Activated CD8-positive, alpha-beta memory T cell treated with anti-CD3 and anti-CD28 coated beads, Interleukin-2, amount 10 ng/mL, durations not matched to agents 7 days and 5 days (primary cell): ENCODE measurements at places on chromosomes 4 and X. TPM values are rescaled to one million over a fixed set of nuclear protein-coding genes. Genes with fewer than 3 reads are reported as not detected.

DNA sequence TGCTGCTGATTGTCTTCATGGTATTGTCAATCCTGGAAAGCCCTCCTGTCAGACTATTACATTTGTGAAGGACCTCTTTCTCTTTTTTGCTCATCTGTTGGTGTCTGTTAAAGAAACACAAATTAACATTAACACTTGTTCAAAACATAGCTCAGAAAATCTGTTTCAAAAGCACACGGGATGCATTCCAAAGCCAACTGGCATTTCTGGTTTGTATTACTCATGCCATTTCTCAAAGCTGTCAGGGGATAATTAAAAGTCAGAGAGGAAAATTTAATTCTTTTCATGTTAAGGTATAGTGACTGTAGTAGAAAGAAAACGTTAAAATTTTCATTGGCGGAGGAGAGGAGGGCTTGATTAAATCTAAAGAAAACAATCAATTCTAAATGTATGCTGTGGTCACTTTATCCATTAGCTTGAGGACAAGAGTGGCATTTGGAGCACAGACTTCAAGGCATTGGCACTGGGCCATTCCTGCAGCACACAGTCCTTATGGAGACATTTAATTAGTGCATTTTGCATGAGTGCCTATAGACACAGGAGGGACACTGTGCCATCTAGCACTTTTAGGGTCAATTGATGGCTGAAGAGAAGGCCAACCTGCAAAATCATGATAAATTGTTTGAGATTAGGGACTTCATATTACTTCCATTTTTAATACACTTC lies 21.2 kb upstream of the GLRA2 start:
- H3K4me3 ChIP-seq = no peak overlapping the region
- H3K27ac ChIP-seq = no peak overlapping the region
- H3K36me3 ChIP-seq = no peaks in the 10 kb centered on the region
- H3K27me3 ChIP-seq = no peaks in the 10 kb centered on the region
- no peak for DNase-seq

GRCh38 chr4:81632581-81633299 lies 161.0 kb upstream of the RASGEF1B start:
- peaks cover 5% of the 10 kb centered on the region for H3K4me1 ChIP-seq

GRCh38 chrX:129777218-129778030 lies 2.3 kb upstream of the SASH3 start:
- peaks cover 27% of the 10 kb centered on the region for H3K36me3 ChIP-seq
- H3K4me3 ChIP-seq = peak overlapping the region; percentile 68
- peaks cover 60% of the 10 kb centered on the region for H3K4me1 ChIP-seq
- peak; percentile 86 for DNase-seq
- no peaks in the 10 kb centered on the region for H3K27me3 ChIP-seq

- H3K27me3 ChIP-seq = peaks cover 28% of the 10 kb centered on the region
- H3K27ac ChIP-seq = no peak overlapping the region
- peaks cover 1% of the 10 kb centered on the region for H3K4me1 ChIP-seq
Measured at GRCh38 chr4:53478671-53479456, 101.4 kb downstream of the FIP1L1 start.

DNA sequence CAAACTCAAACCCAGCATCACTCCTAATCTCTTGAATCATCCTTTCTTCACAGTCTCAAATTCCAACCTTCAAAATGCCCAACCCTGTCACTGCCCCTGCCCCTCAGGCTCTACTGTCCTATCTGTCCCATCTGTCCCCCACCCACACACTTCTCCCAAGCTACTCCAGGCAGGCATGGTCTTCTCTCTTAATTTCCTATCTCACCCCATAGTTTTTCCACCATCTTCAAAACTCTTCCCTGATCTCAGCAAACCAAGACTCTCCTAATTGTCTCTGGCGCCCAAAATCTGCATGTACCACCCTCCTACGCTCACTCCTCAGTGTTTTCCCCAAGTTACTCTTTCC lies 644 bp downstream of the LAMP2 start:
- no peak for DNase-seq
- no peaks in the 10 kb centered on the region for H3K27me3 ChIP-seq
- peak overlapping the region; percentile 88 for H3K27ac ChIP-seq
- H3K36me3 ChIP-seq = peaks cover 7% of the 10 kb centered on the region

DNA sequence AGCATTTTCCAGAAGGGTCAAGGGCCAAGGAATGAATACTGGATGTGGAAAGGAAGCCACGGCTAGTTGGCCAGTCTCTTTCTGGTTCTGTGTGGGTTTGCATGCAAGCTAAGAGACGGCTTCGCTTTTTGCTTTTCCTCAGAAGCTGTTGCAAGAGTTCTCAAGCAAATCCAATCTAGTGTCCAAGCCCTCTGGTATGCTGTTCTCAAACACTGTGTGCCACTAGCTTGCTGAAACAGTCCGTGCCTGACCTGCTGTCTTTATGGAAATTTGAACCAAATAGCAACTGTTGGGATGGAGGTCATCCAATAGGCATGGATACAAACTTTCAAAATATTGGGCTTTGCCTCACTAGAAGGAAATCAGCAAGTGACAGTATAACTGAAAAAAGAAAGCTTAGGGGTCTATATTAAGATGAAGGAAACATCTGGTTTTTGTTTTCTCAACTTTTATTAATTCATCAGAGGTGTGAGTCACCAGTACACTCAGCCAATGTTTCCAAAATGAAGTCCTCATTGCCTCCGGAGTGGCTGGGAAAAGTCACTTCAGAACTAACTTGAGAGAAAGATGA lies 70.5 kb downstream of the SLC9A6 start:
- DNase-seq = no peak
- no peaks in the 10 kb centered on the region for H3K27me3 ChIP-seq
- no peak overlapping the region for H3K27ac ChIP-seq
- H3K4me3 ChIP-seq = no peak overlapping the region
- peaks cover 7% of the 10 kb centered on the region for H3K4me1 ChIP-seq
- H3K36me3 ChIP-seq = no peaks in the 10 kb centered on the region

GRCh38 chr4:176775338-176775737 lies 17.4 kb downstream of the VEGFC start:
- no peak overlapping the region for H3K4me3 ChIP-seq
- H3K27me3 ChIP-seq = no peaks in the 10 kb centered on the region
- H3K27ac ChIP-seq = no peak overlapping the region

DNA sequence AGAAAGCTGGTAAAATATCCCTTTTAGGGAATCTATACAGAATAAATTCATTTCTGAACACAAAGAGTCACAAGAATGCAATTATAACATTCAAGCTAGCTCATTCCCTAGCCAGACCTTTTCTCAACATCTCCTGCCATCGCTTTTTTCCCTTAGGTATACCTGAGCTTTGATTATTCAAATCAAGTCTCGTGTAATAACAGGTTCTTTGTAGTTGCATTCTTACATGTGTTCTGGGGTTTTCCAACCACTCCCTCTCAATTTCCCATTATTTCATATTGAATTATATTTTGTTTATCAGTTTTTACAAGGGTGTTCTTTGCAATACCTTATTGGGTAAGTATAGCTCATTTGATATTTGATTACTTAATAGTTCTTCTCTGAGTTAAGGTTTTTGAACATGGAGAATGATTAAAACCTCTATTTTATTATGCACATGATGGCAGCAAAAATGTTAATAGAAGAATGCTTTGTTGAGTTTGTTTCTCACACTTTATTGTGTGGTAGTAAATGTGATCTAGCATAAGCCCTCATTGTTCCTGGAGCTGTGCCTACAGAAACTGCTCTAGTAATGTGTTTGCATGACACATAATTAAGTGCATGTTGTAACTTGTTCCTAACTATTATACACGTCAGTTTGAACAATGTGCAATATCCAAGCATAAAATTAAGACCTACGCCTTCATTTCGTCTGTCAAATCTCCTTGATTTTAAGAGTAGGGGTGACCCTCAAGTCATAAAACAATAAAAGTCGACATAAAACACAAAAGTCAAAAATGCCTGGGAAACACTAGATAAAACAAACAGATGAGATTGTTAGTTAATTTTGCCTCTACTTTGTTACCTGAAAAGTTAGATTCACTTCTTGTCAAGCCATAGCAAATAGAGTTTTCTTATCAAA lies 124.0 kb upstream of the POF1B start:
- no peak for DNase-seq
- H3K27ac ChIP-seq = no peak overlapping the region
- H3K27me3 ChIP-seq = no peaks in the 10 kb centered on the region
- no peak overlapping the region for H3K4me3 ChIP-seq
- H3K4me1 ChIP-seq = no peaks in the 10 kb centered on the region
- no peaks in the 10 kb centered on the region for H3K36me3 ChIP-seq

- H3K4me1 ChIP-seq = no peaks in the 10 kb centered on the region
- DNase-seq = no peak
- H3K4me3 ChIP-seq = no peak overlapping the region
- no peaks in the 10 kb centered on the region for H3K36me3 ChIP-seq
- no peak overlapping the region for H3K27ac ChIP-seq
- H3K27me3 ChIP-seq = no peaks in the 10 kb centered on the region
Measured at GRCh38 chrX:84339507-84340364, 151.7 kb upstream of the RPS6KA6 start.

DNA sequence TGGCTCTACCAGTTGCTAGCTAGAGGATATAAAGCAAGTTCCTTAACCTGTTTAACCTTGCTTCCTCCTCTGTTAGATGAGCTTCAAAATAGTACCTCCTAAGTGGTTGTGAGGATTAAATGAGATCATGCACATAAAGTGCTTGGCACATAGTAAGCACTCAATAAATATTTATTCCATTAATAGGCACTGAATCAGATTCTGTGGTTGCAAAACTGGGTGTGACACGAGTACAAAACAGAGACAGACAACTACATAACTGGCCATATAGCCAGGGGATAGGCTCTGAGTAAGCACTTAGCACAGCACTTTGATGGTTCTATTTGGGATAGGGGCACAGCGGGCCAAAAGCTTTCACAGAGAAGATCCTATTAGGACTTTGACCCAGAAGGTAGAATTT lies 150.3 kb downstream of the RELL1 start:
- H3K4me3 ChIP-seq = no peak overlapping the region
- H3K27me3 ChIP-seq = no peaks in the 10 kb centered on the region
- no peaks in the 10 kb centered on the region for H3K36me3 ChIP-seq
- H3K27ac ChIP-seq = no peak overlapping the region

DMD gene
- total RNA-seq = 8.4 TPM

WDR17 gene
- total RNA-seq = 0.44 TPM

HHIP gene
- not detected for total RNA-seq

DGAT2L6 gene
- total RNA-seq = not detected

NUDT10 gene
- total RNA-seq = 0.70 TPM
